ENCODE measurements at places on chromosomes 16 and 17.
A peak's percentile ranks its signal among the peaks of the same experiment; 100 is the strongest.

GRCh38 chr17:31074772-31075555 lies 19.8 kb upstream of the NF1 start:
- no peak overlapping the region for H3K27ac ChIP-seq
- H3K36me3 ChIP-seq, result no peaks in the 10 kb centered on the region
- DNase-seq, result peak; percentile 73
- H3K4me1 ChIP-seq, result peaks cover 10% of the 10 kb centered on the region
- no peak overlapping the region for H3K4me3 ChIP-seq
- no peaks in the 10 kb centered on the region for H3K27me3 ChIP-seq

DNA sequence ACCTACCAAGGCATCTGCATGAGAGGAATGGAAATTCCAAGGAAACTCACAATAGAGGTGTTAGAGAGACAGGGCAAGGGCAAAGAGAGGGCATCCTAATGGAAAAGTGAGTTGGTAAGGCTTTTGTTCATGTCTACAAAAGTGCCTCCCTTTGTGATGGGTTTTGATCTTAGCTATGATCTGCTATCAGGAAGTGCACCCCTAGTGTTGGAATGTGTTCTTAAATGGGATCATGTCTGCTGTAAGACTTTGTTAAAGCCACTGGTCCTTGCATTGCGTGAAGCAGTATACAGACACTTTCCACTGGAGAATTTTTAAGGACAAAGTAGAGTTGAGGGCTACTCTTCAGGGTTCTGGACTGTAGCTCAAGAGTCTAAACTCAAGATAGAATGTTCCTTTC lies 92.0 kb downstream of the MAP2K6 start:
- no peaks in the 10 kb centered on the region for H3K27me3 ChIP-seq
- peak; percentile 51 for DNase-seq
- no peak overlapping the region for H3K4me3 ChIP-seq

DNA sequence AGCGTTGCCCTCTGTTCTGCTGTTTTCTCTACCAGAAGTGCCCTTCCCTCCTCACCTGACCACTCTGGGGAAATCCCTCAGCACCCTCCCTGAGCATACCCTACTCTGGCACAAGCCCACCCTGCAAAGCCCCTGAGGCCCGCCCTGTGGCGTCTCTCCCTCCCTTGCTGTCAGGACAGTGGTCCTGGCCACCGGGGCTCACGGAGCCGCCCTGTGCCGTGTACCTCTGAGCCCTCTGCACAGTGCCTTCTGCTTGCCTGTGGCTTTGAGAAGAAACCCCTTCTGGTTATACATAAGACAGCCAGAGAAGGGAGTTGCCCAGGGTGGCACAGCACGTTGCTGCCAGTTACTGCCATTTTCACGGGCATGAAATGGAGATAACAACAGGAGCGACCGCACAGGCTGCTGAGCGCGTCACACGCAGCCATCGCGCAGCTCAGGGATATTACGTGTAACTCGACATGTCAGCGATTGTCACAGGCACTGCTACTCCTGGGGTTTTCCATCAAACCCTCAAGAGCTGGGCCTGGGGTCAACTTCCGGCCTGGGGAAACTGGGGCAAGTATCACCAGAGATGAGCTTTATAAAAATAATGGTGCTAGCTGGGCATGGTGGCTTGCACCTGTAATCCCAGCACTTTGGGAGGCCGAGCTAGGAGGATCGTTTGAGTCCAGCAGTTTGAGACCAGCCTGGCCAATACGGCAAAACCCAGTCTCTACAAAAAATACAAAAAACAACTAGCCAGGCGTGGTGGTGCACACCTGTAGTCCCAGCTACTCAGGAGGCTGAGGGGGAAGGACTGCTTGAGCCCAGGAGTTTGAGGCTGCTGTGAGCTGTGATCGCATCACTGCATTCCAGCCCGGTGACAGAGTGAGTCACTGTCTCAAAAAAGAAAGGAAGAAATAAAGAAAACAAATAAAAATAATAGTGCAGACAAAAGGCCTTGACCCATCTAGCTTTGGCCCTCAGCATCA lies 14.8 kb downstream of the SCGB1C2 start:
- H3K4me1 ChIP-seq, result no peaks in the 10 kb centered on the region
- H3K27me3 ChIP-seq, result no peaks in the 10 kb centered on the region
- H3K36me3 ChIP-seq, result no peaks in the 10 kb centered on the region
- no peak overlapping the region for H3K4me3 ChIP-seq

- no peaks in the 10 kb centered on the region for H3K27me3 ChIP-seq
- H3K36me3 ChIP-seq, result no peaks in the 10 kb centered on the region
- H3K4me1 ChIP-seq, result no peaks in the 10 kb centered on the region
- no peak overlapping the region for H3K27ac ChIP-seq
- H3K4me3 ChIP-seq, result no peak overlapping the region
Observed at GRCh38 chr16:68373528-68374245, 62.9 kb downstream of the PRMT7 start.

- DNase-seq, result no peak
- H3K36me3 ChIP-seq, result no peaks in the 10 kb centered on the region
- no peak overlapping the region for H3K4me3 ChIP-seq
- H3K27me3 ChIP-seq, result no peaks in the 10 kb centered on the region
Observed at GRCh38 chr17:16918443-16918842, 53.5 kb downstream of the TNFRSF13B start.

DNA sequence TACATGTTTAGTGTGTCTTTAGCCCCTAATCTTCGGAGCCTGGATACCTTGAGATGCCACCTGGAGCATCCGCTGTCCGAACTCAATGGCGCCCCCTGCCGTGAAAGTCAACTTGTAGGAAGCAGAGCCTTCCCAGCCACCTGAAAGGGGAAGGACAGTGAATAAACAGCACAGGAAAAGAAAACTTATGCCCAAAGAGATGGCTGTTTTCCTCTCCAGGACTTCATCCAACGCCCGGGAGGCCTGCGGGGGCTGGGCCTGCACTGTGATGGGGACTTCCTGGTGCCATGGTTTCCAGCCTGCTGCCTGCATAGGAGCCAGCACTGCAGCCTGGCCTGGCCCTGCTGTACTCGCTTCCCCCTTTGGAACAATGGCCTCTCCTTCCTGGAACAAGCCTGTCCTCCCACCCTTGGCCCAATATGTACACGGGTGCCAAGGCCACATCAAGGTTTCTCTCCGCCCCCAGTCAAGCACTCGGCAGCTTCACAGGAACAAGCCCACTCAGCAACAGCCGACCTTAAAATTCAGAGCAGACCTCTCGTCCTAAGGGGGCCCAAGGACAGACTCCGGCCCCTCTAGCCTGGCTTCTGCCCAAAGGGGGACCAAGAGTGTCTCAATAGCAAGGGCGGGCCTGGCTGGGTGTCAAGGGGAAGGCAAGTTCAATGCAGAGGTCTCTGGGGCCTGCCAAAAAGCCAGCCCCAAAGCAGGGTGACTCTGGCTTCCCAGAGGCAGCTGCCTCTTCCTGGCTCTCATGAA lies 4.5 kb upstream of the UNC13D start:
- no peak overlapping the region for H3K4me3 ChIP-seq
- no peak overlapping the region for H3K27ac ChIP-seq
- H3K27me3 ChIP-seq, result no peaks in the 10 kb centered on the region
- DNase-seq, result peak; percentile 53
- no peaks in the 10 kb centered on the region for H3K4me1 ChIP-seq

DNA sequence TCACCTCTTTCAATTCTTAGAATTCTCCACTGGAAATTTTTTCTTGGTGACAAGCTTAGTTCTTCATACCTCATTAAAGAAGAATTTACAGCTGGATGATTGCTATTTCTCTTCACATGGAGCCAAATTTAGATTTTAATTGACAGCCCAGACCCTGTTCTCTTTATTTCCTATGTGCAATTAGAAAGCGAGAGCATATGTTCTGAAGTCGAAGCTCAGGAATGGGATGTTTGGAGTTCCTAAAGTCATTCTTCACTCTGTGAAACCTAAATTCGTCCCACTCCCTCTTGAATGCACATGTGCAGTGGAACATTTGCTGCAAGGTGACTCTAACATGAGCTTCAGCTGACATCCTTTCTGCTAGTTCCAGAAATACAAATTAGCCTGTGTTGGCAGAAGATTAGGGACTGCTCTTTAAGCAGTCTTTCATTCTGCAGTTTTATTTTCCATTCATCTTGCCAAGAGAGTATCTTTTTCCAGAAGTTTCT lies 129.3 kb upstream of the KCNJ16 start:
- no peak for DNase-seq
- H3K4me1 ChIP-seq, result no peaks in the 10 kb centered on the region
- no peaks in the 10 kb centered on the region for H3K27me3 ChIP-seq
- H3K4me3 ChIP-seq, result no peak overlapping the region

GRCh38 chr17:69433093-69433492 lies 18.6 kb downstream of the MAP2K6 start:
- no peaks in the 10 kb centered on the region for H3K27me3 ChIP-seq
- no peak overlapping the region for H3K27ac ChIP-seq
- peaks cover 30% of the 10 kb centered on the region for H3K4me1 ChIP-seq
- H3K4me3 ChIP-seq, result no peak overlapping the region
- H3K36me3 ChIP-seq, result no peaks in the 10 kb centered on the region

GRCh38 chr17:73308017-73308823 lies 3.6 kb downstream of the CDC42EP4 start:
- H3K36me3 ChIP-seq, result no peaks in the 10 kb centered on the region
- no peaks in the 10 kb centered on the region for H3K27me3 ChIP-seq
- H3K4me1 ChIP-seq, result peaks cover 61% of the 10 kb centered on the region

DNA sequence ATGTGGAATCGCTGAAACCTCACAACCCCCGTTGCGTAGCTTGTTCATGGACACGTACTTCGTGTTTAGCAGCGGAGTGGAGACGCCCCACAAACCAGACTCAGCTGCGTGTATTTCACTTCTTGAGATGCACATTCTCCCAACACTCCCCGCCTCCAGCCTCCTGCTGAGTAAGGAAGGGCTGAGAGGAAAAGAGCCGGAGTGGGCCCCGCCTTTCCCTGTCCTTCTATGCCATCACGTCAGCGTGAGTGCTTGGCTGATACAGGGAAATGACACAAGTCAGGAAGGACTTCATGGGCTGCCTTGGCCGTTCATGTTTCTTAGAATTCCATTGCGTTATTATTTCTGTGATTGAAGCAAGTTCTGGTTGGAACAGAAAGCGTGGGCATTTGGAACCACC lies 68.6 kb upstream of the CBX4 start:
- peak; percentile 86 for DNase-seq
- no peaks in the 10 kb centered on the region for H3K36me3 ChIP-seq
- peaks cover 12% of the 10 kb centered on the region for H3K4me1 ChIP-seq
- no peak overlapping the region for H3K4me3 ChIP-seq
- H3K27me3 ChIP-seq, result no peaks in the 10 kb centered on the region

DNA sequence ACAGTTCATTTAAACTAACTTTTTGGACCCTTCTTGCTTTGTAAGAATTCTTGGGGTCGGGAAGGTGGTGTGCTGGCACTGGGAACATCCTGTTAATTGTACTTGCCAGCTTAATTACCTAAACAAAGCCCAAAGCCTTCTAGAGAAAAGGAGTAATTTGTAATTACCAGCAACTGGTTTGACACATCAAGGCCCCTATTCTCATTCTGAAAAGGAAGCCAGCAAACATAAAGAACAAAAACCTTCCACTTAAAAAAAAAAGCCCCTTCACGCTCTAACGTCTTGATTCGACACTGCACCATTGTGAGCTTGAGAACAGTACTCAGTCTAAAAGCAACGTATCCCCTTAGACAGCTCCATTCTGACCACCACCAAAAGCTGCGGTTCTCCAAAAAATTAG lies 74.7 kb upstream of the RPH3AL start:
- H3K4me3 ChIP-seq, result no peak overlapping the region
- H3K27ac ChIP-seq, result no peak overlapping the region
- no peaks in the 10 kb centered on the region for H3K36me3 ChIP-seq
- no peaks in the 10 kb centered on the region for H3K4me1 ChIP-seq
- no peaks in the 10 kb centered on the region for H3K27me3 ChIP-seq
- DNase-seq, result no peak

DNA sequence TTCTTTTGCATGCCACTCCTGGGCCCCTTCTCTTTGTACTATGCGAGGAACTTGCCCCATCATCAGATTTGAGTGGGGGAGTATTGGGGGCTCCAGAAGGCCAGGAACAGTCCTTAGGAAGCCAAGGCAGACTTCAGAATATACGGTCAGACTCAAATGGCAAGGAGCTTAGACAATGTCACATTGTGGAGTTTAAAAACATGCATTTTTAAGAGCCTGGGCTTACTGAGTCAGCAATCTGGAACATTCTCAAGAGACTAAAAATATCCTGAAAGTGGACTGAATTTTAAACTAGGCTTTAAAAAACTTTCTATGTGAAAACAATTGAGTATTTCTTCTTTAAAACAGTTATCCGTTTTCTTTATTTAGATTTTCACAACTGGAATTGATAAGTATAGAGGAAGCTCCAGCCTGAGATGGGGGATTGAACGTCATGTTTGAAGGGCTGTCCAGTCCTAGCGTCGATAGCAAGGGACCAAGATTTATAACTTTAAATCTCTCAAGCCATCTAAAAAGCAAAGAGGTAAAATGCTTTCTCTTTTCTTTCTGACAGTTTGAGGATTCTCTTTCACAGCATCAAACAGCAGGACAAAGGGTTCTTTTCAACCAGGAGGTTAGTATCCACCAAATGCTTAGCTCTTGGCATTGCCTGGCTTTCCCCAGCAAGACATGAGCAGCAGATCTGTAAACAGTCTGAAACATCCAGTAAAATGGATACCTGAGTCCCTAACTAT lies 45.8 kb upstream of the CDRT4 start:
- no peaks in the 10 kb centered on the region for H3K36me3 ChIP-seq
- no peak for DNase-seq
- no peak overlapping the region for H3K4me3 ChIP-seq

- H3K4me1 ChIP-seq, result no peaks in the 10 kb centered on the region
- H3K4me3 ChIP-seq, result no peak overlapping the region
- DNase-seq, result no peak
Observed at GRCh38 chr16:49455991-49456745, 82.6 kb downstream of the C16orf78 start.

GRCh38 chr17:19747829-19748806 lies at the start of gene ALDH3A1:
TSS of gene ALDH3A1 (minus strand) at chr17:19748298. CDS start at chr17:19745129, 3,169 bp downstream.
- H3K27ac ChIP-seq, result no peak within 1 kb of the TSS
- H3K4me3 ChIP-seq, result no peak within 1 kb of the TSS
- H3K27me3 ChIP-seq, result no peaks in the 10 kb centered on the region
- no peaks in the 10 kb centered on the region for H3K36me3 ChIP-seq

DNA sequence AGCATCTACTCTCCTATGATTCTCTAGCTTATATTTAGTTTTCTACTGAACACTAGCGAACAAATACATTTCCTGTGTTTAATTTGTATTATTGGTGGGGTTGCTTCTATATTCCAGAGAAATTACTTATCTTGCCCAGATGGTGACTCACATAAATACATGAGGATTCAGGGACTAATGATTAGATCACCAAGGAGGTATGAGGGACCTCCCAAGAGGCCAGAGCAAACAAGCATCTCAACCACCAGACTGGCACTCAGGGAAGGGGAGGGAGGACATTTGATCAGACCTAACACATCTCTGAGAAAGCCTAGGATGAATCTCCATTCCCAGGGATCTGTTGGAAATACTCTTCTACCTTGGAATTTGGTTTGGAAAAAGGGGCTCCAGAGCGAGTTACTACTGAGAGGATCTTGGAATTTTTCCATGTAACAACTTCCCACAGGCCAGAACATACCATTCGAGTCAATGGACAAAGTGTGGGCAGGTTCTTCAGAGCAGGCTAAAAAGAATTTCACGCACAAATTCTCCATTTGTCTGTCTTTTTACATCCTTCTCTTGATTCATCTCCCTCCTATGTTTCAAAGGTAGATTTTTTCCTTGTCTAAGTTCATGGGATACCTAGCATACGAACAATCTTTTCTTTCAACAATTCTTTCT lies 262.6 kb upstream of the MYOCD start:
- DNase-seq, result no peak
- H3K4me3 ChIP-seq, result no peak overlapping the region
- no peaks in the 10 kb centered on the region for H3K36me3 ChIP-seq
- H3K27me3 ChIP-seq, result peaks cover 7% of the 10 kb centered on the region

- peaks cover 30% of the 10 kb centered on the region for H3K4me1 ChIP-seq
- no peaks in the 10 kb centered on the region for H3K27me3 ChIP-seq
- H3K36me3 ChIP-seq, result no peaks in the 10 kb centered on the region
Observed at GRCh38 chr17:69434164-69434579, 19.7 kb downstream of the MAP2K6 start.

GRCh38 chr17:40333781-40334448 lies 24.9 kb downstream of the RARA start:
- no peaks in the 10 kb centered on the region for H3K27me3 ChIP-seq
- DNase-seq, result no peak
- H3K27ac ChIP-seq, result no peak overlapping the region
- no peaks in the 10 kb centered on the region for H3K36me3 ChIP-seq
